ENCODE measurements at places on chromosomes 3 and 15. TPM values are rescaled to one million over a fixed set of nuclear protein-coding genes. Genes with fewer than 3 reads are reported as not detected.

DNA sequence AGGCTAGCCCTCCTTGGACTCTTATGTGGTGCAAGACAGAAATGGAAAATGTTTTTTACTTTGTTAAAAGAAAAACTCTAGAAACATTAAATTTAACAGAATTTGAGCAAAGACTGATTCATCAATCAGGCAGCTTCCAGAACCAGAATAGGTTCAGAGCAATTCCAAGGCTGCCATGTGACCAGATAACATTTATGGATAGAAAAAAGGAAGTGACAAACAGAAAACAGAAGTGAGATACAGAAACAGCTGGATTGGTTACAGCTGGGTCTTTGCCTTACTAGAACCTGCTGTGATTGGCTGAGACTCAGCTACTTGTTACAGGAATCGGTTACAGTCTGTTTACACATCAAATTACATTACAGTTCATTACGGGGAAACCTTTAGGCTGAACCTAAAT is 22.5 kb upstream of the OTOL1 start:
- no peak overlapping the region for H3K27ac ChIP-seq
- no peak for DNase-seq
- H3K4me1 ChIP-seq: no peaks in the 10 kb centered on the region
- H3K36me3 ChIP-seq: no peaks in the 10 kb centered on the region

GRCh38 chr15:81000144-81000623 is 539 bp upstream of the TLNRD1 start:
- no peak for DNase-seq
- peaks cover 8% of the 10 kb centered on the region for H3K36me3 ChIP-seq
- H3K4me3 ChIP-seq: peak overlapping the region; percentile 97
- no peak overlapping the region for H3K27ac ChIP-seq
- H3K27me3 ChIP-seq: no peaks in the 10 kb centered on the region

GRCh38 chr3:184466413-184466960 is 86.6 kb downstream of the CHRD start:
- H3K27ac ChIP-seq: no peak overlapping the region
- H3K4me1 ChIP-seq: no peaks in the 10 kb centered on the region

DNA sequence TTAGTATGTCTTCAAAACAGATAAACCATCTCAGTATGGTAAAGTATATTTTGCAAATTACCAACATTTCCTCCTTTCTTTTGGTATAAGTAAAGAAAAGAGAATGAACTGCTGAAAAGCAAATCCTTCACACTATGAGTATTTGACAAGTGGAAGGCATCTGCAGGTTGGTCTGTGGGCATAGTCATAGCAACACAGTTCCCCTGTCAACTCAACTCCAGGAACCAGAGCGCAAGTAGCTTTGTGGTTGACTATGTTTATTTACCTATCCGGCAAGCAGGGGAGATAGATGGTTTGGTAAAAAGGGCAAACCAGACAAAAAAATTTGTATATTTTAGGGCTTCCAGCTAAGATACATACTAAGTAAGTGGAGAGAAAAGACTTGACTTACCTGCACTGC is 88.3 kb upstream of the PPIB start:
- H3K4me3 ChIP-seq: no peak overlapping the region
- no peaks in the 10 kb centered on the region for H3K27me3 ChIP-seq
- H3K4me1 ChIP-seq: peaks cover 7% of the 10 kb centered on the region
- DNase-seq: no peak
- no peak overlapping the region for H3K27ac ChIP-seq
- peaks cover 3% of the 10 kb centered on the region for H3K36me3 ChIP-seq

- no peaks in the 10 kb centered on the region for H3K4me1 ChIP-seq
- no peaks in the 10 kb centered on the region for H3K27me3 ChIP-seq
- no peak overlapping the region for H3K4me3 ChIP-seq
- H3K27ac ChIP-seq: no peak overlapping the region
- H3K36me3 ChIP-seq: no peaks in the 10 kb centered on the region
- no peak for DNase-seq
Observed at GRCh38 chr3:188956839-188957489, 214.8 kb upstream of the TPRG1 start.

GRCh38 chr3:103873897-103874545 is 1439.2 kb downstream of the ZPLD1 start:
- H3K27ac ChIP-seq: no peak overlapping the region
- H3K4me1 ChIP-seq: no peaks in the 10 kb centered on the region
- H3K36me3 ChIP-seq: no peaks in the 10 kb centered on the region
- no peaks in the 10 kb centered on the region for H3K27me3 ChIP-seq
- no peak for DNase-seq

GRCh38 chr3:157064402-157064801 is 95.5 kb downstream of the CCNL1 start:
- H3K4me1 ChIP-seq: peaks cover 9% of the 10 kb centered on the region
- no peaks in the 10 kb centered on the region for H3K36me3 ChIP-seq
- no peak overlapping the region for H3K27ac ChIP-seq
- no peaks in the 10 kb centered on the region for H3K27me3 ChIP-seq
- no peak overlapping the region for H3K4me3 ChIP-seq

DNA sequence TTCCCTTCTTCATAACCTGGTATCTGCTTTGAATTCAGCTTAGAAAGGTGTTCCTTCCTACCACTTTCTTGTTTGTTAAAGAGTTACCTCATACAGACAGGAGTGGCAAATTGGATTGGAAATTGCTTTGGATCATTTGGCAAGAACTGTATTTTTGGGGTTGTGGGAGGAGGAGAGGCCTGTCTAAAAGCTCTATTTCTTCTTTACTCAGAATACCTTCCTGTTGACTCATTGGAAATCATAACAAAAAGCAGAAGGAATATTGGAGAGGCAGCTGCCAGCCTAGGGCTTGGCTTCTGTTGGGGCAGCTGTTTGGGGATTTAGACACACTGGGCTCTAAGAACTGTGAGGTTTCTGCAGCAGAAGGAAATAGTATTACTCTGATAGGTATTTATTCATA is 14.2 kb downstream of the IQGAP1 start:
- no peaks in the 10 kb centered on the region for H3K36me3 ChIP-seq
- H3K4me3 ChIP-seq: no peak overlapping the region
- no peak overlapping the region for H3K27ac ChIP-seq

DNA sequence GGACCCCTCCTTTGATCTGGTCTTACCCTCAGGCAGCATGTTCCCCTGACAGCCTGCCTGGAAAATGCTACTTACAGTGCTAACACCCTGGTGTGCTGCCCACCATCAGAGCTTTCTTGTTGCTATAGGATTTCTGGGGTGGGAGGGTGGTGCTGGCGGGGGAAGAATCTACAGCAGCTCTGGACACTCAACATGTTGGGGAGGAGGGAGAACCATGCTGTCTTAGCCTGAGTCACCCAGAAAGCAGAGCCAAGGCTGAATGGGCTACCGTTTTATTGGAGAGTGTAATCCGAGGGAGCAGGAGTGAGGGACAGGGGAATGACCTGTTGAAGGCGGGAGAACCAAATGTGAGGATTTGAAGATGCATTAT is 45.6 kb downstream of the MFSD1 start:
- H3K4me3 ChIP-seq: no peak overlapping the region
- H3K27me3 ChIP-seq: no peaks in the 10 kb centered on the region
- no peak overlapping the region for H3K27ac ChIP-seq
- no peaks in the 10 kb centered on the region for H3K4me1 ChIP-seq
- no peak for DNase-seq
- no peaks in the 10 kb centered on the region for H3K36me3 ChIP-seq

DNA sequence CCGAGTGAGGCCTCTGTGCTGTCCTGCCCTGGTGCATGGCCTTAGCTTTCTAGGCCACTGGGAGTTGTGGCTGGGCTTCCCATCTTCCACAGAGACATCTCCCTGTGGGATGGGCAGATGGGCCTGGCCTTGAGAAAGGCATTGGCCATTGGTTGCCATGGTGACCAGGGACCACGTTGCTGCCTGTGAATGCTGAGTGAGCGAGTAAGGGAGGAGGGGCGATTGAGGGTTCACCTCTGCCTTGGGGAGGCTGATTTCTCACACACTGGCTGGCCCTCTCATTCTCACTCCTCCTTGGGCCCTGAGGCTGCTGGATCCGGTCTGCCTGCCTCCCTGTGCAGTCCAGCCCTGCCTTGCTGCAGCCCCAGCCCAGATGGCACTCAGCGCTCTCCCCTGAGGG is 26.4 kb upstream of the DOCK3 start:
- peaks cover 29% of the 10 kb centered on the region for H3K36me3 ChIP-seq
- H3K4me3 ChIP-seq: no peak overlapping the region
- H3K27ac ChIP-seq: no peak overlapping the region
- DNase-seq: peak; percentile 57

DNA sequence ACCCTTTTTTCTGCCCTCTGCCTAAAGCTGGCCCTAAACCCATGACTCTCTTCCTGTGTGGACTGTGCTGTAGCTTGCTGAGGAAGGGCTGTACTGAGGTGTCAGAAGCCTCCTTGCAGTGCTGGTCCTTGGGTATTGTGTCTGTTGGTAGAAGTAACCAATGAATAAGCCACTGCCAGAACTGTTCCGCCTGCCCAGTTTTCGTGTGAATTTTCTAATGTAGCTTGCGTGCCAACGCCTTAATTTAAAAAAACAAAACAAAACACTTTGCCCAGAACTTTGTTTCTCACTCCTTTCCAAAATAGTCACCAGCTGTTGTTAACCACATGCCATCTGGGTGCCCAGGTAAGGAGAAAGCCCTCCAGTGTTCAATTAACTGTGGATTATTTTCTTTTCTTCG is 101.9 kb downstream of the KLHL25 start:
- no peaks in the 10 kb centered on the region for H3K4me1 ChIP-seq
- DNase-seq: no peak
- H3K36me3 ChIP-seq: peaks cover 17% of the 10 kb centered on the region
- H3K27ac ChIP-seq: no peak overlapping the region
- H3K27me3 ChIP-seq: no peaks in the 10 kb centered on the region
- H3K4me3 ChIP-seq: no peak overlapping the region

Gene DMXL2
- 13.9 TPM for total RNA-seq

Gene FAM162A
- total RNA-seq: 78.5 TPM

Gene PPIP5K1
- 30.1 TPM for total RNA-seq

Gene SLC24A5
- total RNA-seq: not detected

Data from H9 (cell line).